Camera-type eye (tissue), 1 donor: ENCODE measurements at places on chromosomes 7 and 10. TPM values are rescaled to one million over a fixed set of nuclear protein-coding genes. Genes with fewer than 3 reads are reported as not detected.

Gene OR2A25
- total RNA-seq, result not detected

Gene RNF32
- 10.7 TPM for total RNA-seq

Gene TUBB8
- not detected for total RNA-seq

Gene SLC26A5
- total RNA-seq, result 0.71 TPM

Gene RAB19
- 0.93 TPM for total RNA-seq

Gene ADAP1
- 11.3 TPM for total RNA-seq

Gene FAM180A
- total RNA-seq, result 3.6 TPM

Gene INPP5A
- 51.6 TPM for total RNA-seq

Gene GSTO2
- total RNA-seq, result 4.3 TPM

Gene SPDYE16
- total RNA-seq, result 1.2 TPM

Gene RABGEF1
- 45.5 TPM for total RNA-seq

Gene SPDYE2
- total RNA-seq, result 0.27 TPM

Gene WNT8B
- 0.16 TPM for total RNA-seq

Gene HTRA1
- 172 TPM for total RNA-seq

Gene SYT15B
- 4.0 TPM for total RNA-seq

Gene STEAP4
- 20.4 TPM for total RNA-seq

Gene SCRN1
- total RNA-seq, result 124 TPM
